ENCODE measurements at places on chromosomes 6 and 20.

- no peak for DNase-seq
Observed at GRCh38 chr6:7765575-7766325, 39.9 kb downstream of the BMP6 start.

DNA sequence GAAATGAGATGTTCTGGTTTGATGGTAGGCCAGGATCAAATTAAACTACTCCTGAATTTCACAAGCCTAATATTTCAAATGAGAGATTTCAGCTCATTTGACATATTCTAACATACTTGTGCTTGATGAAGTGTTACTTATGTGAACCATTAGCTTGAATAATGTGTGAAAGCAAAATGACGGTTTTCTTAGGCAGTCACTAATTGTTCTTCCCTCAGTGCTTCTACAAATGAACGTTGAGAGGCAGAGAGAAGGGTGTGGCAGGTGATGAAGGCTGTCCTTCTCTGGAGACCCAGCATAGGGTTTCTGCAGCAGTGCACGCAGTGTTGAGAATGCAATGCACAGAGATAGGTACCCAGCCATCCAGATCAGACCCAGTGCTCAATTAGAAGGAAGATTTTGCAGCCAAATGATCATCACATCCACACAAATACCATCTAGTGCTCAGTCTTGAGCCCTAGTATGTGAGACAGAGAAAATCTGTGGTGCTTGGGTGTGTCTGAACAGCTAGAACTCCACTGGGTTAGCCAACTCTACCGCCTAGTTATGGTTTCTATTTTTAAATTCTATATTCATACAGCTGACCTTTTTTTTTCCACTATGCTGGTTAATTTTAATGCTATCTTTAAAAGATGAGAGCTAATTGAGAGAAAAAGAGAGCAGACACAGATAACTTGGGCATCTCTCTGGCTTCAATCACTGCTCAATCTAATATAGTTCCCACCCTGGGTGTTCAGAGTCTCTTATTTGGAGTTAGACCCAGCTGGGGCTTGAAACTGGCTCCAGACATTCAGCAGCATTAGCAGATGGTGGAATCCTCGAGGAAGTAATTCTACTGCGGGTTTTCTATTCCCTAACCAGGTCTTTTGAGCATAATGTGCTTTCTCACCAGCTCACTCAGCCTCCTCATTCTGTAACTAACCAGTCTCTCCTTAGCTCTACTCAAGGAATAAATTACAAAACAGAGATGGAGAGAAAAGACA, 4.4 kb upstream of the MYLIP start:
- no peak for DNase-seq

GRCh38 chr6:135002974-135003703, 51.5 kb downstream of the HBS1L start:
- no peak for DNase-seq

- no peak for DNase-seq
Observed at GRCh38 chr6:36684447-36684812, 5.9 kb downstream of the CDKN1A start.

DNA sequence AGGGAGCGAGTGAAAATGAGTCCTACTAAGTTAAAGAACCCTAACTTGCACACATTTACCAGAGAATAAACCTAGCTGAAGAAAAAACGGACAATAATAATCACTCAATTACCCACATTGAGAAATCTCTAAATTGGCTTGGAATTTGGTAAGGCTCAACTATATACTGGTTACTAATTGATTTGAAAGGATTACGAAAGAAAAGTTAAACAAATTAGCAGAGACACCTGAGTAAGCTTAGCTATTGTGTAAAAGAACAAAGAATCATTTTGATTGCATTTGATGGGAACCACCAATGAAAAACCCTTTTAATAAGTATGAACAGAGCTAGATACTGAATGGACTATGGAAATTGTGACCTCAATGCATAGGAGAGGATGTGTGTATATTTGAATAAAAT, 118.6 kb upstream of the ADGRF1 start:
- no peak for DNase-seq

- DNase-seq = no peak
Observed at GRCh38 chr6:80725156-80725930, 618.9 kb downstream of the BCKDHB start.

DNA sequence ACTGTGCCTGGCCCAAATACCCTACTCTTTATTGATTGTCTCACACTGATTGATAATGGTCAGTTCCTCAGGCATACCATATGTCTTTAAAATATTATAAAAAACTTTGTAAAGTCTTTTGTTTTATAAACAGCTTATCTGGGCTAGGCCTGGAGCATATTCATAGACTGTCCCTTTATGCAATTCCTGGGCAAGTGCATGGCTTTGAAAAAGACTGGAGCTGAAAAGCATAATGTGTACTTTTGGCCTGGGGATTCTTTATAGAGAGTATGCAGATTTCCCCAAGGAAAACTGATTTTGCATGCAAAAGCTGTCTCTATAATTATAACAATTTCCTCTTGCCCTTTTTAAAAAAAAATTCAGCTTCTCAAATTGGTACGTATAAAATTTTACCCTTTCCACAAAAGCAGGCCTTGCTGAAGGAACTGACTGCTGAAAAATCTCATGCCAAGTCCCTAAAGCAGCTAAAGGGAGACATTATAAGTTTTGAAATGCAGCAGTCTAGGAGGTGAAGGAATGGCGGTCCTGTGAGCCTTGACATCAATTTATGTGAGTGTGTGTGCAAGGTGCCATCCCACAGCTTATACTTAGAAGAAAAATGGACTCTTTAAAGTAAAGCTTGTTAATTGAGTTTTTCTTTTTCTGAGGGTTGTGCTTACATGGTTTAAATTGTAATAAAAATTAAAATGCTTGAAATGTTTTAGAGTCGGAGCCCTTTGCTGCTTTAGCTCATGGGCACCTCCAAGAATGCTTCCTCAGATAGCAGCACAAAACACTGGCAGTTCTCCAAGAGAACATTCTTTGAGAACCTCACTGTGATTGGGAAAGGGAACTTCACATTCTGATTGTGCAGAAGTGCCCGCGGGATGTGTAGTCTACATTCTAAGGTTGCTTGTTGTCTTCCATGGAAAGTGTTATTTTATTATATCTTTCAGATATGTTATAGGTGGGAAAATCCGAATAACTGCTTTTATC, 43.9 kb downstream of the PLCB4 start:
- DNase-seq = no peak

- DNase-seq = no peak
Observed at GRCh38 chr6:64217721-64218620, 582.4 kb downstream of the PHF3 start.

DNA sequence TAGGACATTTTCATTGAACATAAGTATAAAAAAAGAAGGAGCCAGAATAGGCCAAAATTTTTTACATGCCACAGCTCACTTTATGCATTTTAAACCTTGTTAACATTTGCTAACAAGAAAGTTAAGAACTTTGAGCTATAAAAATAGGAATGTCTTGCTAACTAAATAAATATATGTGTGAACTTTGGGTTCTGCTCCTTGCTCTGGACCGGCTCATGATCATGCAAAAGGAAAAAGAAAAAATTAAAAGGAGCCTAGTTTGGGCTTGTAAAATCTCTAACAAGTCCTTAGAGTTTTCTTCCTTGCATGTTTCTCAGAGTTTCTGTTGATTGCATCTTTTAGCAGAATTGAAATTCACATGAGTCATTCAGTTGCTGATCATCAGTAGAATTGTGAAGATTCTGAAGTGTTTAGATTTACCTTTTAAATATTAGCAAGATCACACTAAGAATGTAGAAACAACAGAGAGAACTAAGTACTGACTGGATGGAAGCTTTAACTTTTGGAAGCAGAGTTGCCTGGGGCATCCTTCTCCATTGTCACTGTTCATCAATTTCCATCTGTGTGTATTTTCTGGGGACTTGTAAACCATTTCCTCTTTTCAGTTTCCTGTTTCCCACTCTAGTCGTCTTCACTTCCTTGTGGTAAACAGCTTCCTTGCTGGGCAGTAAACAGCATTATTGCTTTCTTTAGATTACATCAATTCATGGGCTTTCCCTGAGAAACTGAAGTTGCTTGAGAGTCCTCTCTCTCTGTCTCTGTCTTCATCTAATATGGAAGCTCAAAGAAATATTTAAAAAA, 458.4 kb upstream of the BTBD3 start:
- DNase-seq = no peak

Data from central memory CD8-positive, alpha-beta T cell (primary cell).